Endodermal cell (in vitro differentiated cells): ENCODE measurements at places on chromosomes 7 and 10. TPM values are rescaled to one million over a fixed set of nuclear protein-coding genes. Genes with fewer than 3 reads are reported as not detected.

- H3K36me3 ChIP-seq, result no peaks in the 10 kb centered on the region
- H3K27me3 ChIP-seq, result peaks cover 92% of the 10 kb centered on the region
- no peaks in the 10 kb centered on the region for H3K4me1 ChIP-seq
- H3K27ac ChIP-seq, result no peak overlapping the region
- no peak overlapping the region for H3K4me3 ChIP-seq
- no peak for DNase-seq
These were observed 438.4 kb downstream of the ADRA2A start for GRCh38 chr10:111515264-111515663.

GRCh38 chr7:154927624-154928125 is 75.2 kb downstream of the PAXIP1 start:
- no peaks in the 10 kb centered on the region for H3K4me1 ChIP-seq
- no peak overlapping the region for H3K27ac ChIP-seq
- no peak overlapping the region for H3K4me3 ChIP-seq
- no peaks in the 10 kb centered on the region for H3K27me3 ChIP-seq
- peak; percentile 86 for DNase-seq
- no peaks in the 10 kb centered on the region for H3K36me3 ChIP-seq

GRCh38 chr7:2661602-2662272 is 26.3 kb upstream of the AMZ1 start:
- H3K27me3 ChIP-seq, result no peaks in the 10 kb centered on the region
- DNase-seq, result peak; percentile 71
- peaks cover 2% of the 10 kb centered on the region for H3K36me3 ChIP-seq
- no peak overlapping the region for H3K27ac ChIP-seq
- no peak overlapping the region for H3K4me3 ChIP-seq

The PDE1C gene
- 0.26 and 0.29 TPM in 2 replicates for total RNA-seq
